ENCODE measurements at places on chromosomes 7 and 10.
A peak's percentile ranks its signal among the peaks of the same experiment; 100 is the strongest.

DNA sequence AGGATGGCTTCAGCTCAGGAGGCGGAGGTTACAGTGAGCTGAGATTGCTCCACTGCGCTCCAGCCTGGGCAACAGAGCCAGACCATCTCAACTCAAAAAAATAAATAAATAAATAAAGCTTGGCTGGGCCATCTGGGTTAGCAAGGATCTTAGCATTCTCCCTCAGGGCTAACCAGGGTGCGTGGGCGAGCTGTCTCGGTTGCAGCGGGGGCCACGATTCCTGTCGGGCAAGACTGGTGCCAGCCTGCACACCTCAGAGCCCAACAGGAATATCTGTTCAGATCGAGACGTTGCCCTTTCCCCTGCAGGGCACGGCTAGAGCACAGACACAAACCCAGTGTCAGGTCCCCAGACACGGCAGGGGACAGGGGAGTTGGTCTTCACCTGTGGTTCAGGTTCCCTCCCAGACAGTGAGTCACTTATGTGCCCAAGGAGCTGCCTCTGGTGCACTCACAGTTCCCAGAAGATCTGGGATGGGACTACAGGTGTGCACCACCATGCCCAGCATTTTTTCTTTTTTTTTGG, 75.5 kb upstream of the GTF2I start:
- DNase-seq, result no peak

DNA sequence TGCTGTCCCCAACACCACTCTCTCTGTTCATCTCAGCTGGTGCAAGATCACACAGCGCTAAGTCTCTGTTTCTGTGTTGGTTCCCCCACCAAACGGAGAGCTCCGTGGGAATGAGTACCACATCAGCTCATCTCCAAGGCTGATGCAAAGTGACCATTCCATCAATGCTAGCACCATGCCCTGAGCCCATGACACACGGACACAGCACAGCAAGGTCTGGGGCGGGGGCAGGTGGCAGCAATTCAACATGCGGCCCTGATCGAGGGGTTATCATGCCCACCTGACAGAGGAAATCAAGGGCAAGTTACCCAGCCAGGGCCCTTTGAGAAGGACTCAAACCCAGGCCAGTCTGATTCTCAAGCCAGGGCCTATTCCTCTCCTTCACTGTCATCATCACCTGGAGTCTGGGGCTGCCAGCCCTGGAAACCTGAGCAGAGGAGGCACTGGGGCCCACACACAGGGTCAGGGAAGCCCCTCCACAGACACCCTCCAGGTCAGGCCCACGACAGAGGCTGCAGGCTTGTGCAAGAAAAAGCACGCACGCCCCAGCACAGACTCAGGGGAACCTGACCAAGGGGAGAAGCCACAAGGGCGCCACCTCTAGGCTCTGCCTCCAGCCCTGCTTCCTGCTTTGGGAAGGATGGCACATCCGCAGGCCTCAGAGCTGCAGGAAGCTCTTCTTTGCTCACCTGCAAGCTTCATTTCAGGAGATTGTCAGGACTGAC, 74.8 kb downstream of the GRID1 start:
- no peak for DNase-seq

DNA sequence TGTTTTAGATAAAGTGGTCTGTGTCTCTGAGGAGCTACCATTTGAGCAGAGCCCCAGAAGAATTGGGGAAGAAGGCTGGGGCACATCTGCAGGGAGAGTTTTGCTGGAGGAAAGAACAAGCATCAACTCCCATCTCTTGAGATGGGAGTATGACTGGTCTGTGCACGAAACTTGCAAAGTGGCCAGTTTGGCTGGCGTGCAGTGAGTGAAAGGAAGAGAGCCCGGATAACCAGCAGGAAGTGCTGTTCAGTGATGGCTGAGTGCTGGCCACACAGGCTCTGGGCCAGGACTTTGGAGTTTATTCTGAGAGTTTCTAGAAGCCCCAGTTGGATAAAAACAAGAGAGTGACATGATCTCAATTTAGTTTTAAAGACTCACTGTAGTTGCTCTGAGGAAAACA, 34.4 kb upstream of the SVIL start:
- DNase-seq, result no peak

DNA sequence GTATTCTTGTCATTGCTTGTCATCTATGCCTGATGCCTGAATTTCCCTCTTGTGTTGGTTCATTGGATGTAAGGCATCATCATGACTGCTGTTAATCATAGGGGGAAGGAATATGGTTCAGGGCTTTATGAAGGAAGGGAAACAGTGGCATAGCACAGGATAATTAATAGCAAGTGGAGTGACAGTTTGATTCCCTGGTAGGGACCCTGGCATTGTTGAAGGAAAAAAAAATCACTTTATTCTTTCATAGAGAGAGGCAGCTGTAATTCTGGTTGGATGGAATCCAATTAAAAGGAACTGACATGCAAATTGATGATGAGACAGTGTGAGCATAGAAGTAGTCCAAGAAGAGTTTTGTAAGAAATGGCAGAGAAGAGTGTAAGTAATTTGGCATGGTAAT, 121.4 kb downstream of the AUTS2 start:
- DNase-seq, result no peak

- DNase-seq, result no peak
These were observed 7.4 kb upstream of the LAMB1 start for GRCh38 chr7:108010377-108010776.

GRCh38 chr10:73908853-73909539, 1.9 kb upstream of the PLAU start:
- DNase-seq, result peak; percentile 48

GRCh38 chr7:147541261-147541660, 1049.3 kb upstream of the C7orf33 start:
- no peak for DNase-seq

DNA sequence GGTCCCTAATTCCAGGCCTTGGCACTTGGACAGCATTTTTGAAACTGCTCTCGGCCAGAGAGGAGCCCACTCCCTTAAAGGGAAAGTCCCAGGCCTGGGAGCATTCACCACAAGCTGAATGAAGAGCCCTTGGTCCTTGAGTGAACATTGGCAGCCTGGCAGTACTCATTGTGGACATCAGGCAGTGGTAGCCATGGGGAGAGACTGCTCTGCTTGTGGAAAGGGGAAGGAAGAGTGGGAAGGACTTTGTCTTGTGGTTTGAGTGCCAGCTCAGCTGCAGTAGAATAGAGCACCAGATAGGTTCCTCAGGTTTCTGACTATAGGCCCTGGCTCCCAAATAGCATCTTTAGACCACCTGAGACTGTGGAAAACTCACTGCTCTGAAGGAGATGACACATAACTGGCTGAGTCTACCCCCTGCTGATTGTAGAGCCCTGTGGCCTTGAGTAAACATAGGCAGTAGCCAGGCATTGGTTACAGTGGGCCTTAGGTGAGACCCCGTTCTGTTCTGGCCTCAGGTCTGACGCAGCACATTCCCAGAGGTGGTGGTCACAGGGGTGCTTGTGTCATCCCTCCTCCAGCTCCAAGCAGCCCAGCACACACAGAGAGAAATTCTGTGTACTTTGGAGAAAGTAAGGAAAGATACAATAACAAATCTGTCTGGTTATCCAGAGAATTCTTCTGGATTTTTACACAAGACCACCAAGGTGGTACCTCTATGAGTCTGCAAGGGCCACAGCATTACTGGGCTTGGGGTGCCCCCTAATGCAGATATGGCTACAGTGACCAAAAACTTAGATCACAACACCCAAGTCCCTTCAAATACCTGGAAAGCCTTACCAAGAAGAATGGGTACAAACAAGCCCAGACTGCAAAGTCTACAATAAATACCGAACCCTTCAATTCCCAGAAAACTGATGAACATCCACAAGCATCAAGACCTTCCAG, 153.8 kb downstream of the GNAI1 start:
- no peak for DNase-seq

- DNase-seq, result no peak
These were observed 256.3 kb downstream of the GRID1 start for GRCh38 chr10:86110156-86110786.

DNA sequence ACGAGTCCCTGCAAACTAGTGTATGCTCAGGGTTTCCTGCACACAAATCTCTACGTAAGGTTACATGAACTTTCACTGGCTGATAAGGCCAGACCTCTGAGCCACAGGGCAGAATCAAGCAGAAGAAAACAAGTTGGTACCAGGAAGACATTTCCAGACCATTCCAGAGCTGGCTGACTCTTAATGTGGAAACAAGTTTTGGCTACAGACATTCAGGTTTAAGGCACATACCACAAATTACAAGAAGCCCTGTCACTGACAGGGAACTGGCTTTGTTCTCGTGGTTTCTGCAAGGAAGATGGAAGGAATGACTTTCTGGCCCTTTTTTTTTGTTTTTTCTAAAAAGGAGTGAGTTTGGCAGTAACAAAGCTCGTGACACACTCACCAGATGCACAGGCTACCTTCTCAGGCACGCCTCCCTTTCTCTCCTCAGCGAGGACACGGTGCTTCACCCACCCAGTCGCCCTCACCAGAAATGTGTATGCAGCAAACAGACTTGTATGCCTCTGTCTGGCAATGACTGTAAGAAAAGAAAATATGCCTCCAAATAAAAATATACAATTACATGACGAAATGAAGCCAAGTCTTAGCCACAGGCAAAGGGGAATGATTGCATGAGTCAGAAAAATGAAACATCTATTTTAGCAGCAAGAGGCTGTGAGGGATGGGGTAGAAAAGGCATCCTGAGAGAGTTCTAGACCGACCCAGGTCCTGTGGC, 22.6 kb downstream of the PLAC9 start:
- DNase-seq, result no peak

GRCh38 chr7:81790120-81790500, 20.3 kb upstream of the HGF start:
- no peak for DNase-seq

GRCh38 chr7:81473236-81473635, 296.6 kb downstream of the HGF start:
- no peak for DNase-seq

DNA sequence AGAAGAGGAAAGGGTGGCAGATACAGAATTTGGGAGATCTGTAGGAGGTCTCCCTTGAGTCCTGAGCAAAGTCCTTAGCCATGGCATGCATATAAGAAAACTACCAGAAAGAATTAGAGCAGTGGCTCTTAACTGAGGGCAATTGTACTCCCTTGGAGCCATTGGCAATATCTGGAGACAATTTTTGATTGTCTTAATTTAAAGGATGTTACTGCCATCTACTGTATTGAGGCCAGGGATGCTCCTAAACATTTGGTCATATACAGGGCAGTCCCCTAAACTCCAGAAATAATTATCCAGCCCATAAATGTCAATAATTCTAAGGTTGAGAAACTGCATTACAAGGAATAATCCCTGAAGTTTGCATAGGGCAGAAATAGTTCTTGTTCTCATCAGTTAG, 136.4 kb upstream of the ODAD2 start:
- no peak for DNase-seq

GRCh38 chr10:125823663-125824251, 411 bp downstream of the BCCIP start:
- DNase-seq, result no peak

- DNase-seq, result no peak
These were observed 40.5 kb downstream of the MACC1 start for GRCh38 chr7:20176578-20177242.

DNA sequence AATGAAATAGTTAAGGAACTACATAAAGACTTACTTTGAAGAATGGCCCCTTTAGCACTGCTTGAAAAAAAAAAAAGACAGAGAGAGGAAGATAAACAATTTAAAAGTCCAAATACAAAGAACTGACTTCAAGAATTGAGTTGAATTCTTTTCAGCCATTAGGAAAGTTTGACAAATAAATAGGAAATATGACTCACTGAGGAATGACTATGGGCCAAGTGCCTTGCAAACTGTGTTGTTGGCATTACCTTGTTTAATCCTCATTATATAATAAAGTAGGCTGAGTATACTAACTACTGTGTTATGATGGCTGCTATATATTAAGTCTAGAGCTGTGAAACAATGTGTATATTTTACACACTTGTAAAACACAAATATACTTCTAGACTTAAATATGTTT, 151.1 kb downstream of the ELMO1 start:
- DNase-seq, result no peak

- DNase-seq, result no peak
These were observed 15.3 kb downstream of the TPK1 start for GRCh38 chr7:144820552-144820951.

DNA sequence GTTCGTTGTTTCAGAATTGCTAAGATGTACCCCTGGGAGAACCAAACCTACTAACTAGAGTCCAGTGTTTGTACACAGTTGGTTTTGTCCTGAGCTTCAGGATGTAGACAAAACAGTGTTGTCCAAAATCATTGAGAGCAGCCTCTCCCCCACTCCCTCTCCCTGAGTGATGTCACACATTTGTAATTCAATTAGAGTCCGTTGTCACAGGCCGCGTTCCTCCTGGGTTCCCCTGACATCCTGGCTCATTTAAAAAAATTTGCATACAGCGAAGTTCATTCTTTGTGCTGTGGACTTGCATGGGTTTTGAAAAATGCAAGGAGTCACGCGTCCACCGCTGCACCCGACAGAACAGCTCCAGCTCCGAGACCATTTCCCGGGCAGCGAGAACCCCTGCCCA, 10.3 kb downstream of the GRIFIN start:
- DNase-seq, result no peak

DNA sequence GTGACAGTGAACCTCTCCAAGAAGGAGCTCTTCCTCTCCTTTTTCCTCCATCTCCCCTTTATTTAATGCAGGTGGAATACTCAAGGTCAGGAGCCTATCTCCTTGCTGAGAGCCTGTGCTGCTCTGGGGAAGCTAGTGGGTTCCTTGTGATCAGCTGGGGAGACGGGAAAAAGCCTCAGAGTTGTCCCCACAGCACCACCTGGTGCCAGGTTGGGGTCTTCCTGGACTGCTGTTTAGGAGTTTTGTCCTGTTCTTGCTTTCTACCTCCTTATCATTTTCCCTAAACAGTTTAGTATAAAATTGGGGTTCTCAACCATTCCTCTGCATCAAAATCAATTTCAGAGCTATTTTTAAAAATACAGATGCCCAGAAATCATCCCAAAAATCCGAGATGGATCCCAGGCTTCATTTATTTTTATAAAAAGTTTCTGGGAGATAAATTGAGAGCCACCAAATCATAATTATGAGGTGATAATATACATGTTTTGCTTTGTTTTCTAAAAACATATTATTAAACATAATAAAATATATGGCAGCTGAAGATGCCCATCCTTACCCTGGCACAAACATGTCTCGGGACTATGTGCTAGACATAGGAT, 44.3 kb downstream of the MACC1 start:
- DNase-seq, result no peak

GRCh38 chr10:122349758-122350369, 24.6 kb upstream of the PLEKHA1 start:
- DNase-seq, result no peak

- DNase-seq, result no peak
These were observed 122.9 kb downstream of the GRID1 start for GRCh38 chr10:86243651-86244155.

- no peak for DNase-seq
These were observed 25.5 kb downstream of the FZD1 start for GRCh38 chr7:91289633-91290254.

- no peak for DNase-seq
These were observed 171.9 kb downstream of the OTUD1 start for GRCh38 chr10:23610626-23611307.

- DNase-seq, result no peak
These were observed 73.6 kb downstream of the OTUD1 start for GRCh38 chr10:23512355-23513058.

DNA sequence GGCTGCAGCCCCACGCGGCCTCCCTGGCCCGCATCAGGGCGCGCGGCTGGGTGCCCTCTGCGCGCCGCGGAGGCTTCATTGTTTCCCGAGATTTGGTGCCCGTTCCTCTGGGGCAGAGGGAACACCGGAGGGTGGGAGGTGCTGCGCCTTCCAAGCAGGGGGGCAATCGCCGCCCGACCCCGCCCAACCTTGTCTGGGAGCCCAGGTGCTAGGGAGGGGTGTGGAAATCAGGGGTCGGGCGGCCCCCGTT, 1.0 kb upstream of the NRP1 start:
- no peak for DNase-seq

GRCh38 chr10:129446183-129446581, 20.9 kb upstream of the MGMT start:
- DNase-seq, result no peak
